ENCODE measurements at places on chromosomes 6 and 20. TPM values are rescaled to one million over a fixed set of nuclear protein-coding genes. Genes with fewer than 3 reads are reported as not detected.

DNA sequence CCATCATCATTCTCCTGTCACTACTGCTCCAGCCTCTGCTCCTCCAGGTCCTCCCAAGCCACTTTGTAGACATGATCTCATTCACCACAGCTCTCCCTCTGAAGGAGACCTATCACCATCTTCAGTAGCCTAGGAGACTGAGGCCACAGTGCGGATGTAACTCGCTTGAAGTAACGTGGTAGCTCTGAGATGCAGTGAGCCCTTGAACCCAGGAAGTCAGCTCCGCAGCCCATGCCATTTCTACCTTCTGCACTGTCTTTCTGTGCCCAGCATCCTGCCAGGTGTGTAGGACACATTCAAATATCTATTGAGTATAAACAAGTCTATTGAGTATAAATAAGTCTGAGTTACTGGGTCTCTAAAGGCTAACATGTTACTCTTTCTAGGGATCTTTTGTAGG lies 164.4 kb downstream of the CDH26 start:
- no peak for DNase-seq

PTGIS gene
- 351 TPM for total RNA-seq

- DNase-seq: no peak
Measured at GRCh38 chr20:40233406-40233805, 455.6 kb downstream of the MAFB start.

DNA sequence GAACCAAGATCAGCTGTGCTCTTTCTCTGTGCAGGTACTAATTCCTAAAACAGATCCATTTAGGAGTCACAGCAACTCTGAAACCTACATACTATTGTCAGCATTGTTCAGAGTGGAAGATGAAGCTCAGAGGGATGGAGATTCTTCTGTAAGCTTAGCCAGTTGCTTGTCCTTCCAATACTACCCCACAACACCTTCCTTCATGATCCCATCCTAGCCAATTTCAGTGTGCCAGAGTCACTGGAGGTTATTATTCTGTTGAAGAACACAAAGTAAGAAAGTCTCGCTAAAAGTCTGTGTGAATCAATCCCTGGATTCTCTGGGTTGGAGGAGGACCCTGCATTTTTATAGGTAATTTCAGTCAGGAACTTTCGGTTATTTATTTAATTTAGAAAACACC lies 2.3 kb downstream of the POPDC3 start:
- no peak for DNase-seq

DNA sequence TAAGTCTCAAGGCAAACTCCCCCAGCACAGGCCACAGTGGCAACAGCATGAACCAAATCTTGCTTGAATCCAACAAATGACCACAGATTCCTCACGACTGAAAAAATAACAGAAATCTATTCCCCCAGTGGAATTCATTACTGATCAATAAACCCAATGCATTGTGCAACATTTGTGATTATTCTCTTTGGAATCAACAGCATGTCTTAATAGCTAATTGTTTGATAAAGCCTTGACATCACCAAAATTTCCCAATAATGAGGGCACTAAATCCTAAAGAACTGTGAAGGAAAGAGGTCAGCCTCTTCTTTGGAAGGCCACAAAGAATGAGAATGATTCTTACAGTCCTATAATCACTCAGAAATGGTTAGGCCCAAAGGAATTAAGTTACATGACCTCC lies 5.8 kb downstream of the SCML4 start:
- DNase-seq: no peak

- no peak for DNase-seq
Measured at GRCh38 chr20:12557224-12557623, 451.5 kb upstream of the SPTLC3 start.

GRCh38 chr6:30312676-30313321 lies 13.9 kb upstream of the TRIM39 start:
- DNase-seq: no peak

GRCh38 chr6:31597006-31597405 lies 4.2 kb upstream of the NCR3 start:
- no peak for DNase-seq

GRCh38 chr6:144319211-144319610 lies 34.1 kb downstream of the UTRN start:
- DNase-seq: no peak

- no peak for DNase-seq
Measured at GRCh38 chr6:16759181-16759645, 2.0 kb downstream of the ATXN1 start.

EDN3 gene
- total RNA-seq: not detected

CCR6 gene
- 0.54 TPM for total RNA-seq

- no peak for DNase-seq
Measured at GRCh38 chr6:150898399-150899170, 33.1 kb downstream of the MTHFD1L start.

DNA sequence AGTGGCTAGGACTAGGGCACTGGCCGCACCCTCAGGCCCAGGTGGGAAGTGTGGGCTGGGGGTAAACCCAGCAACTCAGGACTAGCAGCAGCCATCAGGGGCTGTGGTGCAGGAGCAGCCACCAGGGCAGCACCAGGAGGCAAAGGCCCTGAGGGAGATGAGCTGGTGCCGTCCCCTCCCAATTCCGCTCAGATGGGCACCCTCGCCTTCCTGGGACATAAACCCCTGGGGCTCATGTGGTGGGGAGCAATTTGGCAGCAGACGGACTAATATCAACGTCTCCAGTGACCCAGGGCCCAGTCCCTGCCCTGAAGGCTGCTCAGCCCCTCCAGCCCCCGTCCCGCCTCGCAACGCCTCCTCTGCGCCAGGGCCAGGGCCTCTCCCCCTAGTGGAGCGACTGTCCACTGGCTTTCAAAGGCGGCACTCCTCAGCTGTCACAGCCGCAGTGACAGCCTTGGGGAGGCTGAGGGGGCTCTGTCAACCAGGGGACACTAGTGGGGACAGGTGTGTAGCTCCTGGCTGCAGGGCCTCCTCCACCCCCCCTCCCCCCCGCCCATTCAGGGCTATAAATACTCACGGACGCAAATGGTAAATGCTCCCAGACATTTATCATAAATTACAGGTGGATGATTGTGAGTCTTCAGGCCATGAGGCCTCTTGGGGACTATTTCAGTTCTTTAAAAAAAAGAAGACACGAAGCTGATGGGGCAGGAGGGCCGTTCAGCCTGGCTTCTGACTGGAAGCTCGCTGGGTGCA lies 349.9 kb downstream of the ZFAND3 start:
- DNase-seq: no peak

DNA sequence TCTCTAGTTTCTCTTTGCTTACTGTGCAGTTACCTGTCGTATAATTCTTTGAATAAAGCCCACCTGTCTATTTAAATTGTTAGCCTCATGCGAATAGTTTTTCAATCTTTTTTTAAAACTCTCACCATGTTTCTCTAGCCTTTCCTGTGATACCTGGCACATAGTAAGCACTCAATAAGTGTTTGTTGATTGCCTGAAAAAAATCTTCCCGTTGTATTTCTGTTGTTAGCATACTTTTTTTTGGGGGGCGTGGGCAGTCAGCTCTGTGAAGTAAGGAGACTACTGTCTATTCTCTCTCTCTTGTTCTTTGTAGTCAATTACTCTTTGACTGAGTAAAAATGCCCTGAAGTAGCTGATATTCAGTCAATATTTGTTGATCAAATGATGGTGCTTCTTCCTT lies 205.8 kb downstream of the CDKAL1 start:
- DNase-seq: no peak

DNA sequence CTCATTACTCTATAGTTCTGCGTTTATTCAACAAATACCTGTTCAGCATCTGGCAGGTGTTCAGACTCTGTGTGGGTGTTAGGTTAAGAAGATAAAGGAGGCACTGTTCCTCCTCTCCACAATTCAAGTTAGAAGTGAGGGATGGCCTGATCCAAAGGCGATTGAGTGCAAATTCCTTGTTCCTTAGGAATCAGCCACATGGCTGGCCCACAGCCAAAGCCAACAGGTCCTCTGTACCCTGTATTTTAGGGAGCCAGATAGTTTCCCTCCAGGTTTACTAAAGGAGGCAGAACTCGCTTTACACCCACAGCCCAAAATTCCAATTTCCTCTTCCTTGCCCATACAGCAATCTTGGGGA lies 5.0 kb upstream of the CD40 start:
- DNase-seq: no peak

DNA sequence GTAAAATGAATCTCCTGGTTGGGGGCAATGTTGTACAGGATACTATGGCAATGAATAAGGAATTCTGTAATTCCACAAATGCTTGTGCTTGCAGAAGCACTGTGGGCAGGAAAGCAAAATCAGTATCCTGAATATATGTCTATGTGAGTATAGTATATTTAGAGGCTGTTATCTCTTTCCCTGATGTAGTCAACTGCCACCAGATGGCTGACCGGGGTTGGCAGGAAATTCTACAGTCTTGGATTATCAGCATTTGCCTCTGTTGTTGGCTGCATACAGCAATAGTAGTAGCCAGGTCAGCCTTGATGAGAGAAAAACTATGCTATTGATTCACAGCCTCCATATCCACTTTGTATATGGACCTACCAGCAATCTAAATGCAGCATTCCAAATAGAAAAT lies 425.1 kb upstream of the JAG1 start:
- no peak for DNase-seq

DNA sequence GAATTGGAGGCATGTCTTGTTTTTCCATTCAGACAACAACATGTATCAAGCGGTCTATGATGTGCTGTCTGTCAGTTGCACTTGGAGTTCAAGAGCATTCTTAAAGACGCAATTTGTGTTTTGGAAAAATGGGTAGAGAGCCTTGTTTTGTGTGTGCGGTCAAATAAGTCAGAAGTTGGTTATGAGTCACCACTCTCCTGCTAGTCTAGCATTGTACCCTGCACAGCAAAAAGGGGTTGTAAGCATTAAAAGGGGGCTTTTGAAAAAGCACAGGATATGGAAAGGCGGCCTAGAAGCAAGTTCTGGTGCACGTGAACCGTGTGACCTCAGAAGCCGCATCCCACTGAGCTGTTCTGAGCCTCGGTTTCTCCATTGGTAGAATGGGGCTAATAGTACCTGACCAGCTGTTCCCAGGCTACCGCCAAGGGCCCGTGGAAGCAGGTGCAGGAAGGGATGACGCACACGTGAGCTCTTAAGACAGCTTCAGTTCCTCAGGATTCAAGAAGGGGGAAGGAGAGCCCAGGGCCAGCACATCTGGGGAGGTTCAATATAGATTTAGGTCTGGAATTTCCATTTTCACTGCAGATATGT lies 61.6 kb upstream of the SNX9 start:
- no peak for DNase-seq

GRCh38 chr20:59284470-59284869 lies 15.9 kb upstream of the EDN3 start:
- DNase-seq: no peak

GRCh38 chr6:78523622-78524021 lies 343.7 kb upstream of the IRAK1BP1 start:
- DNase-seq: no peak

GRCh38 chr20:62660240-62660615 lies 17.9 kb downstream of the SLCO4A1 start:
- no peak for DNase-seq

- DNase-seq: no peak
Measured at GRCh38 chr20:34553366-34553867, 5.1 kb upstream of the MAP1LC3A start.

DNA sequence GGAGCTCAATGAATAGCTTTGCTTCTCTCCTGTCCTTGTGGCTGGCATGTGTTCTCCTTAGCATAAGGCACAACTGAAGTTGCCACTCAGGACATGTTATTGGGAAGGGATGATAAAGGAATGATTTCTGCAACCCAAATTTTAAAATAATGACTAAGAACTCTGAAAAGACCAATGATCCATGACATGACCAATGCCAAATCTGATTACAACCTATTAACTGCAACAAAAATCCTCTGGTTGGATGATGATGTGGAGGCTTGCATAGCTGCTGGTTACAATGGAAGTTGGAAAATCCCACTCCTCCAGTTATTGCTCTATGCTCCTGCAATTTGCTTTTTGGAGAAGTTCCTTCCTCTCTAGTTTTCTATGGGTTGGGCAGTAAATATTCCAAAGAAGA lies 63.4 kb upstream of the FBXL4 start:
- no peak for DNase-seq

DNA sequence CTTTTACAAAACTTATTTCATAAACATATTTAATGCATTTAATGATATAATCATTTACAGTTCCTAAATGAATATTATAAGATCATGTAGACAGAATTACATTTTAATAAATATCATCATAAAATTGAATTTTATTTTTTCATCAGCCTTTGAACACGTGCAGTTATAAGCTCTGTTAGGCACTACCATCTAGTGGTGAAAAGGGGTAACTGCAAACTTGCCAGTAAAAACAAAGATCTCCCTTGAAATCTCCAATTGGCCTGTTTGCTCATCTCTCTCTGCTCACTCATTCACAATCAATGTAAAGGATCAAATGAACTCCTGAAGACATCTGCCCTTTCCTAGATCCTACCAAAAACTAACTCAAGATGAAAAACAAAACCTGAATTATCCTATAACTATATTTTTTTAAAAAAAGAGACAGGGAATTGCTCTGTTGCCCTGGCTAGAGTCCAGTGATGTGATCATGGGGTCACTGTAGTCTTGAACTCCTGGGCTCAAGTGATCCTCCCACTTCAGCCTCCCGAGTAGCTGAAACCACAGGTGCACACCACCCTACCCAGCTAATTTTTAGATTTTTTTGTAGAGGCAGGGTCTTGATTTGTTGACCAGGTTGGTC lies 31.7 kb downstream of the SAMHD1 start:
- no peak for DNase-seq

DNA sequence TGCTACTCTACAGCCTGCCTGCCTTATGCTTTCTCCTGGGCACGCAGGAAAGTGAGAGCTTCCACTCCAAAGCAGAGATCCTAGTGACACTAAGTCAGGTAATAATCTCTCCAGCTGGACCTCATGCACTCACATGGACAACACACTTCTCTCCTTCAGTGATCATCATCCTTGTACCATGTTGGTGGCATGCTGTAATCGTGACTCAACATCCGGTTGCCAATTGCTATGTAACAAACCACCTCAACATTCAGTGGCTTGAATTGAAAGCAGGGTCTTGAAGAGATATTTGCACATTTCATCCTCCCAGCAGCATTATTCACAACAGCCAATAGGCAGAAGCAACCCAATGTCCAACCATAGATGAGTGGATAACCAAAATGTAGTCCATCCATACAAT lies 40.3 kb upstream of the PPP1R3G start:
- DNase-seq: no peak

Measured in aorta (tissue), 5 donors.